ENCODE measurements at places on chromosomes 6 and 20. TPM values are rescaled to one million over a fixed set of nuclear protein-coding genes. Genes with fewer than 3 reads are reported as not detected.

DNA sequence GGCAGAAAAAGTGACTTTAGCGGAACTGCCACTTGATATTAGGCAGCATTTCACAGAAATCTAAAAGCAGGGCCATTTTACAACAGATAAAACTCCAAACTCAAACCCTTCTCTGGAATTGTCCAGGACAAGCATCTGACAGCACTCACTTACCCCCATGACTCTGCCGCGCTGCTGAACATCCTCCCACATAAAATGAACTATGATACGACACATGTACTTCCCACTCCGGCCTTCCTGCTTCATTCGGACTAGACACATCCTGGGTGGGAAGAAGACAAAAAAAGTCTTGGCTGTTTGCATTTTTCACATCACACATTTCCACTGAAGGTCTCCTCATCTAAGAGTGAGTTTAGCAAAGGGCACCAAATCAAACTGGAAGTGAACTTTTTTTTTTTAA lies 54.8 kb upstream of the FAM83C start:
- DNase-seq, result no peak

The RBM38 gene
- total RNA-seq, result 26.5 TPM

DNA sequence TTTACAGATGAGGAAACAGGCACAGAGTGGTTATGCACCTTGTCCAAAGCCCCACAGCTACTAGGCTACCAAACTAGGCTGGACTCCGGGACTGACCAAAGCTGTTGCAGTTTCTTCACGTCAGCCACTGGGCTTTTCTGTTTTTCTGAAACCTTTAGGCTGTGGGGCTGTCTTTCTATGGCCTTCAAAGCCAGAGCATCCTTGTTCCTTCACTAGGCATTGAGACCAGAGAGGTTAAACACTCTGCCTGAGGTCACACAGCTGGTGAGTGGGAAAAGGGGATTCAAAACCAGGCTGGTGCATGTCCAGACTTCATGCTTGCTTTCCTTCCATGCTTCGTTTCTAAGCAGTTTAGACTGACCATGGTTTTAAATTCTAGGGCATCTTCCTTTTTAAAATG lies 97.5 kb upstream of the KCNG1 start:
- no peak for DNase-seq

The DEFB126 gene
- total RNA-seq, result not detected

DNA sequence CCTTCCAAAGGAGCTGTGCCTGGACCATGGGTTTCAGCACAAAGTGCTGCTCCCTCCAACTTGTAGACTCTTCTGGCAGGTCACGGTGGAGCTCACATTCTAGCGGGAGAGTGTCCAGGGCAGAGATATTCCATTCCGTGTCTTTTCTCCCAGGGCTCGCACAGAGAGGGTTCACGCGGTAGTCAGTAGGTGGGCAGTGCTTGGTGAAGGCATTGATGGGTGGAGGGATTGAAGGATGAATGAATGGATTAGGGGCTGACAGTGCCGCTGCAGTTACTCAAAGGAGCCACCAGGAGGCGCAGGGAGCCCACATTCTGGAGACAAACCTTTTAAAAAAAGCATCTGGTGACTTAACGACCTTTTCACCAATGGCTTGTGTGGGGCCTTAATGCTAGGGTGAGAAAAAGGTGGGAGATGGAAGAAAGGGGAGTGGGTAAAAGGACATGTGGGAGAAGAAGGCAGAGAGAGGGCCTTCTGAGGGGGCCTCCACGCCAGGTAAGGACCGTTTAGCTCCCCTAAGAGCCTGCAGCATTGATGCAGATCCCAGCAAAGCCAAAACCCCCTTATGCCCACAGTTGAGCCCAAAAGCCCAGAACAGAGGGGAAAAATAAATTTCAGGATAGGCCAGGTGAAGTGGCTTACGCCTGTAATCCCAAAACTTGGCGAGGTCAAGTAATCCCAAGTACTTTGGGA lies 17.5 kb upstream of the FAM110A start:
- DNase-seq, result peak; percentile 86

DNA sequence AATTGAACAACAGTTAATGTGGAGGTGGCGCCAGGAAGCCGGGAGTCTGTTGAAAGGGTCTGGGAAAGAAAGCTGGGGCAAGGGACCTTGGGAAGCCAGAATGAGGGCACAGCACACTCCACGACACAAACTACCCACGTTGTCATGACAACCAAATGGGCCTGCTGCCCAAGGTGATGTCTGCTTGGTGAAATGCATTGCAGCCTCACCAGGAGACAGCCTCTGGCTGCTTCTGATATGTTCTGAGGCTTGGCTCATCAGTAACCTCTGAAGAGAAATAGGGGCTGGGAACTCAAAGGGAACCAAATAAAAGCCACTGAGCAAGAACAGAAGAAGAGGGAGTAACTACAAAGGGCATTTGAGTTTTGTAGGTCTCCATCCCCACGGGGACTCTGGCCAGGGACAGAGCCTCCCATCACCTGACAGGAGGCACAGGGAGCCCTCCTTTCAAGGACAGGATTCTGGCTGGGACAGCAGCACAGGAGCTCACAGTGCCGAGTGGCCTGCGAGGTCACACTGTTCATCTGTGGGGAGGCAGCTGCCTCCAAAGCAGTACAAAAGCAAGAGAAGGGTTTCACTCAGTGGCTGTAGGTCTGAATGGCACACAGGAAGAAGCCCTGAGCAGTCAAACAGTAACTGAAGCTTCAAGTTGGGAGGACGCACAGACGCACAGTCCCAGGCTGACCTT lies 44.6 kb upstream of the KCNK16 start:
- DNase-seq, result no peak

GRCh38 chr6:152318278-152318677 lies 318.9 kb downstream of the SYNE1 start:
- no peak for DNase-seq

DNA sequence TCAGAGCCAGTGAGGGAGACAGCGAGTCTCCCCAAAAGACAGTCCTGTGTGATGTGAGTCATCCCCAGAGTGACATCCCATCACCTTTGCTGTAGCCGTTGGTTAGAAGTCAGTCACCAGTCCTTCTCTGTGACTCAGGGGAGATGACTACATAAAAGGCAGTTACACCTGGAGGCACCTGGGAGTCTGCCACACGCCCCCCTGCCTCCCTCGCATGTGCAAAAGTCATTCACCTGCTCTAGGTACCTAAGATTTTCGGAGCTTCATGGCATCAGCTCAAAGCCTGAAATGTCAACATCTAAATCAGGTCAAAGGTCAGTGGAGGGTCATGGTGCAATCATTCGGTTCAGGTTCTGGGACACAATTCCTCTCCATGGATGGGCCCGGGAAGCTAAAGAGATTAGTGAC lies 50.3 kb downstream of the PRR18 start:
- no peak for DNase-seq

The PLA2G7 gene
- total RNA-seq, result 1.5 TPM

DNA sequence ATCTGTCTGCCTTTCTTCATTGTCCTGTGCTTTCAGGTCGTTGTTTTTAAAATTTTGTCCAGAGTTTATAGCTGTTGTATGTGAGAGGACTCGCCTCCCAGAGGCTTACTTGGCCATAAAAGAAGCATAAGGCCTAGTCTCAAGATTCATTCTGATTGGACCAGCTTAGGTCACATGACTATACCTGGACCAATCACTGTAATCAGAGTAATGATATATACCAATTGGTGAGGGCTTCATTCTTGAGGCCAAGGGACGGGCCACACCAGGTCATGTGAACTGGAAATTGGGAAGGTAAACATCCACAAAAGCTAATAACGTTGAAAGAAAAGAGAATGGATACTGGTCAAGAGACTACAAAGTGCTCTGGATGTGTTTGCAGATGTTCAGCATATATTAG lies 141.4 kb upstream of the SULF2 start:
- no peak for DNase-seq

The CRISP2 gene
- not detected for total RNA-seq

DNA sequence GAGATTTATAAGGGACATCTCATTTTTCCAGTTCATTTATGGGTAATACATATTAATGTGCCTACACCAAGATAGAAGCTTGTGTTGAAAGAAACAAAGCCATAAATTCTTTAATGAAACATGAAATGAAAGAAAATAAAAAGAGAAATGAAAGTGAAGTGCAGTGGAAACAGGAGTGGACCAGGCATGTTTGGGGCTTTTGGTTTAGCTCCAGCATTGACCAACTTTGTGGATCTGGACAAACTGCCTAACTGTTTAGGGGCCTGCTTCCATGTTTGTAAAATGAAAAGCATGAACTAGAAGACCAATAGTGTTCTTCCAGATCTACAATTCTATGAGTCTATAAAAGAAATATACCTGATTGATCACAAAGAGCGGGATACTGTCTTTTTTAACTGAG lies 124.9 kb downstream of the GJA10 start:
- no peak for DNase-seq

DNA sequence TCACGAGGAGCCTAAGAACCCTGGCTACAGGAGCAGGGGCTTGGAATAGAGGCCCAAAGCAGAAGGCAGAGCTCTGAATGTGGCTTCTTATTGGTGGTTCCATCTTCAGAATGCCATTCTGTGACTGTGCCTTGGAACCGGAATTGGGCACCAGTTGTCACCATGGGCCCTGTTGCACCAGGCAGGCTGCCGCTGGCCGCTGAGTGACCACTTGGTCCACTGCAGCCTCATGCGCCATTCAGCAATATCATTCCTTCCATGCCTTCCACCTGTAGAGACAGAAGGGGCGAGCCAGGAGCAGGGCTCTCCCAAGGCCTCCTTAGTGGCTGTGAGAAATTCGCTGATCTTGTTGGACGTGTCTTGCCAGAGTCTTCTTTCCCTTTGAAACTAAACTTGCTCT lies 270.3 kb upstream of the CHD6 start:
- DNase-seq, result no peak

GRCh38 chr6:168950858-168951214 lies 302.8 kb downstream of the THBS2 start:
- no peak for DNase-seq

GRCh38 chr6:31592396-31592771 lies 422 bp downstream of the NCR3 start:
- no peak for DNase-seq

DNA sequence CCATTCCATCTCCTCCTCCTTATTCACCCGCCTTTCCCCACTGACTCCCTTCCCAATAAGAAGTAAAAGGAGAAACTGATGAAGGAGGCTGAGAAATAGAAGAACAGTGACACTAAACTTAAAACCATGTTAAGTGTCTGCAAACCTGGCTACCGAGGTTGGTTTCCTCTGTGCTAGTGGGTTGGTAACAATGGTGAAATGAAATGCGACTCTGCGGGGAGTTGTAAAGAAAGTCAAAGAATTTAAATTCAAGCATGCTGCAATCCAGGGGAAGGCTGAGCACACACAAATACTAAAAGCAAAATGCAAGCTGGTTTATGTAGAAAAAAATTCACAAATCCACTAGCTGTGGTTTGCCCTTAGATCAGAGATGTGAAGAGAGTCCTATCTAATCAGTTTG lies 155.2 kb upstream of the PDE10A start:
- no peak for DNase-seq

- DNase-seq, result peak; percentile 62
Measured at GRCh38 chr20:2753461-2754040, 46.9 kb downstream of the CPXM1 start.

- DNase-seq, result no peak
Measured at GRCh38 chr6:3345836-3346235, 87.1 kb downstream of the PSMG4 start.

The MUCL3 gene
- not detected for total RNA-seq

GRCh38 chr6:140736231-140736630 lies 1361.8 kb upstream of the CITED2 start:
- DNase-seq, result no peak

DNA sequence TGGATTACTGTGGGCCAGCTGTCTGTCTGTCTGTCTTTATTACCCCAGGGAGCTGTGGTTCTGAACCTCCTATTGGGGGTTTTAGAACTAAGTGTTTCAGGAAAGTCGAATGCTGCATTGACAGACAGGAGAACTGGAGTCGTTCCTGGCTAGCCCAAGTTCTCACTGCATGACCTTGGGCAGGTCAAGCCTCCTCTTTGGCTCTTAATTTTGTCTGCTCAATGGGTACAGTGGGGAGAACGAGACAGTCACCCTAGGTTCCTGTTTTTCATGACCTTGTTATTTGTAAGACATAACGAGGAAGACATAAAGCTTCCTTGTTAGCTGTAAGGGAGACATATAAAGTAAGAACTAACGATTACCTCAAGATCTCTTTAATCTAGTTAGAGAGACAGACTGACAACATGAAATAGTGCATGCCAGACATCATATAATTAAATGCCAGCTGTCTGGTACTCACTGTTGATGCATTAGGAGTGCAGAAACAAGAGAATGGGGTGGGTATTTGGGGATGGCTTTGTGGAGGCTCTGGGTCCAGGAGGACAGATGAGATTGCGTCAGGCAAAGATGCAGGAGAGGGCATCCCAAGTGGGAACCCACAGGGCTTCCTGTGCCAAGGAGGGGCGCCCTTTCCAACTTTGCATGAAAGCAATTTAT lies 3.7 kb upstream of the CCDC167 start:
- no peak for DNase-seq

DNA sequence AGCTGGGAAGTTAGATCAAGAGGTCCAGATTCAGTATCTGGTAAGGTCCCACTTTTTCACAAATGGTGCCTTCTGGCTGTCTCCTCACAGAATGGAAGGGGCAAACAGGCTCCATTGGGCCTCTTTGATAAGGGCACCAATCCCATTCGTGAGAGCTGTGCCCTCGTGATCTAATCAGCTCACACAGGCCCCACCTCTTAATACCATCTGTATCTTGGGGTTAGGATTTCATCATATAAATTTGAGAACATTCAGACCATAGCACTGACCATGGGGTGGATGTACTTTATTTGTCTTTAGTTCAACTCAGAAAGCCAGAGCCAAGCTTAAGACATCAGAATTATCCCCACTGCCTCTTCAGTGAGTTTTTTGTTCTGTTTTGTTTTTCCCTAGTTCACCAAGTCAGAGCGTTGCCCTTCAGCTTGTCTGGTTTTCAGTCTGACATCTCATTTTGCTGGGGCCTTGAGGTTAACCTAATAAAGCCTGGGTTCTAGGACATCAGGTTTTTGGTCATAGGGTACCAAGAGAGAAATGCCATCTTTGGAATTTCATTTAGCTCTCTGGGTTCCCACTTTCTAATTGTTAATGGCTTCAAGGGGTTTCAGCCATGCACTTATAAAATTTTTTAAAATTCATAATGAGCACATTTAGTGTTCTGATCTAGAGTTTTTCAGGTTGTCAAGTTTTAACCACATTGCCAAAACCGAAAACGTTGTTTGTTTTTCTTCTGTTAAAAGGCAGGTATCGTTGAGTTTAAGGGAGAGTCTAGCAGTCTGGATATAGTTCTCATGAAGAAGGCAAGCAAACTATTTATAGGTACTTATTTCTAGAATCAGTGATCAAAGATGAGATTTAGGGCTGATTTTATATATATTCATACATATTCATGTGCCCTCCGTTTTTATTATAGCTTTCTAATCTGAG lies 19.0 kb downstream of the SENP6 start:
- DNase-seq, result no peak

DNA sequence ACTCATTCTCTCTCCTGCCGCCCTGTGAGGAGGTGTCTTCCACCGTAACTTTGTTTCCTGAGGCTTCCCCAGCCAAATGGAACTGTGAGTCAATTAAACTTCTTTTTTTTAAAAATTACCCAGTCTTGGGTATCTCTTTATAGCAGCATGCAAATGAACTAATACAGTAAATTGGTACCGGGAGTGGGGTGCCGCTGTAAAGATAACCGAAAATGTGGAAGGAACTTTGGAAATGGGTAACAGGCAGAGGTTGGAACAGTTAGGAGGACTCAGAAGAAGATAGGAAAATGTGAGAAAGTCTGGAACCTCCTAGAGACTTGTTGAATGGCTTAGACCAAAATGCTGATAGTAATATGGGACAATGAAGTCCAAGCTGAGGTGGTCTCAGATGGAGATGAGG lies 55.8 kb downstream of the EPB41L2 start:
- DNase-seq, result no peak

The SNAI1 gene
- 8.6 TPM for total RNA-seq

GRCh38 chr6:170296746-170297575 lies 6.1 kb upstream of the DLL1 start:
- no peak for DNase-seq

Measured in posterior vena cava (tissue), 2 donors.